ENCODE measurements at places on chromosomes 16 and 17.

- no peak for DNase-seq
Measured at GRCh38 chr16:61547626-61548025, 488.6 kb downstream of the CDH8 start.

DNA sequence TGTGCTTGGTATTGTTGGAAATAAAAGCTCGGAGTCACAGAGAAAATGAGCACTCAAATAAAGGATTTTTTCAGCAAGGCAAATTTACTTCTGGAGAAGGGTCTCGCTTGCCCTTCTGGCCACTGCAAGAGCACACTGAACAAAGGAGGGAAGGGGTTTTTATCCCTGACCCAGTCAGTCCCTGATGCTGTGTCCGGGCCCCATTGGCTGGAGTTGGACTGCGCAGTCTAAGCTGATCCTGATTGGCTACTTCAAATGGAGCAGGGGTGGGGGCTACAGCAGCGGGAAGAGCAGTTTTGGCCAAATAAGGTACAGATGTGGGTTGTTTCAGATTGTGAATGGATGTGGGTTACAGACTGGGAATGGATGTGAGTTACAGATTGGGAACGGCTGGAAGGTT is 4.3 kb upstream of the NLRP1 start:
- no peak for DNase-seq

DNA sequence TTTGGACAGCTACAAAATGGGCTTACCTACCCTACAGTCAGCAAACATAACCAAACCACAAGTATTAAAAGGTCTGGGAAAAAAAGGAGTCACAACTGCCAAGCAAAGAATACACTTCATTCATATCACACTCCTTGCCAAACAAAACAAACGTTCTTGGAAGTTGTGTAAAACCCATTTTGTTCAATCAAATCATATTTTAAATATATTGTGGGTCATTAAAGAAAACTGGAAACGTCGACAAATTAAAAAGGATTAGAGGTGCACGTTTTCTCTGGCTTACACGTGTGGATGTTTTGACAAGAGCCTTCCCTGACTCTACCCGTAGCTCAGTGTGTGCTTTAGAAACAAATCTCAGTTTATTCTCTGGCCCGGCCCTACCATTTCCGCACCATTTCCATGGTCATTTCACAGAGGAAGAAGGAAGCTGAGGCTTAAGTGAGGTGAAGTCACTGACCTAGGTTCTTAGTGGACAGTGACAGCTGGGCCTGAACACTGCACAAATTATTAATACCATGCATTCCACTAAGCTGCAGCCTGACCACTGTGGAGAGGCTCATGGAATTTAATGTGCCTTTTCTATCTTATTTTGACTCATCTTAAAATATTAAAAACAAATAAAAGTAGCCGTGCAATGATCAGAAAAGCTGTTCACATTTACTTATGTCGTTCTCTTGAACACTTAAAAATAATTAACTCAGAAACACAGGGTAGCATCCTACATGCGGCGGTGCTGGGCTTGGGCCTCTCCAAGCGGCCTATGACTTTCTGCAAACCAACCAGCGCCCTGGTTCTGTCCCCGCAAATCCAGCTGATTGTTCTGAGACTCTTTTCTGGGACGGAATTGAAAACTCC is 968 bp downstream of the CEP112 start:
- DNase-seq: no peak

- DNase-seq: peak; percentile 95
Measured at GRCh38 chr17:3667366-3668278, 756 bp downstream of the TAX1BP3 start.

DNA sequence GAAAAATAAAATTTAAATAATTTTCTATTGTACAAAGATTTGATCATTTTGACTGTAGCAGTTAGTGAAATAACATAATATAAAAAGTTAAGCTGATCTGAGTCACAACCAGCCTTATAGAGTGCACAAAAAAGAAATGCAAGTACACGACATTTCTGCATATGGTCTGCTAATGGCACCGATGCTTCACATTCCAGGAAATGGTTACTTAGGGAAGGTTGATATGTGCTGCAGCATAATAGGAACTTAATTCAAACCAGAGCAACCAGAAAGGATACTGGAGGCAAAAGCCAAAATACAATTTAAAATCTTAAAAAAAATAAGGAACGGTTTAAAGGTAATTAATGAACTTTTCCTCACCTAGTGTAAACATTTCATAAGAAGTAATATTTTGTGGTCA is 10.0 kb upstream of the CFDP1 start:
- no peak for DNase-seq

DNA sequence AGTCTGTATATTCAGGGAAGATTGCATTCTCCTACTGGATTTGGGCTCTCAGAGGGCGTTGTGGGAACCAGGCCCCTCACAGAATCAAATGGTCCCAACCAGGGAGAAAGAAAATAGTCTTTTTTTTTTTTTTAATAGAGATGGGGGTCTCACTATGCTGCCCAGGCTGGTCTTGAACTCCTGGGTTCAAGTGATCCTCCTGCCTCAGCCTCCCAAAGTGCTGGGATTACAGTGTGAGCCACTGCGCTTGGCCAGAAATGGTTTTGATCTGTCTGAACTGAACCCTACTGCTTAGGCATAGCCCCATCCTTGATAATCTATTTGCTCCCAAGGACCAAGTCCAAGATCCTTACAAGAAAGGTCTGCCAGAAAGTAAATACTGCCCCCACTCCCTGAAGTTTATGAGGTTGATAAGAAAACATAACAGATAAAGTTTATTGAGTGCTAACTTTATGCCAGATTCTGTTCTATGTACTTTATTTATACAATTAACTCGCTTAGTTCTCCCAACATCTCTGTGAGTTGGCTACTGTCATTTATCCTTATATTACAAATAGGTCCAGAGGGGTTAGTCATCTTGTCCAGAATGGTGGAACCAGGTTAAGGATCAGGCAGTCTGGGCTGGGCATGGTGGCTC is 13.5 kb downstream of the G6PC1 start:
- DNase-seq: no peak

GRCh38 chr16:61829631-61830030 is 206.6 kb downstream of the CDH8 start:
- DNase-seq: no peak

DNA sequence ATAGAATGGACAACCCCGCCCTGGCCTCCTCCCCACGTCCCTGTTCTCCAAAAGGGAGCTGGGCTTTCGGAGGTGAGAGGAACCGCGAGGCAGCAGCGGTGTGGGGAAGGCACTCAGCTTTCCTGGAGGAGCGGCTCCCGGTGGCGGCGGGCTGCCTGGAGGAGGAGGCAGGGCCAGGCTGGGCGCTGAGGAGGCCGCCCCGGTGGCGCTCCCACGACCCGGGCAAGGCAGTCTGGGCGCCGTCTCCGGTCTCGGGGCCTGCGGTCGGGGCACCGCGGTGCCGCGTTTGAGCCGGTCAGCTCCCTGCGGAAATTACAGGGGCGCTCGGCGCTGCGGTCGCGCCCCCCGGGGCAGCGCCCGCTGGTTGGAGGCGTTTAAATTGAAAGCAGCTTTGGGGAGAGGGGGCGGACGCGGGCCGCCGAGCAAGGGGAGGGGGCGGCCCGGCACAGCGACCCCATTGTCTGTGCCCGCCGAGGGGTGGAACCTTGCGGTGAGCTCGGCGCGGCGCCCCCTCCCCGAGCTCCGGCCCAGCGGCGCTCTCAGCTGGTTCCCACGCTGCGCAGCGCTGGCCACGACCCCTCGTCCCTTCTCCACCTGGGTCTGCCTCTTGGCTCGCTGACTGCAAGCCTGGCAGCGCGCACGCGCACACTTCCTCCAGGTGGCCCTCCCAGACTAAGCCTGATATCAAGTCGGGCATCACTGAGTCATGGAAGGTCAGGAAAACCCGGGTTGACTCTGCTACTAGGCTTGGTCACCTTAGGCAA is 58.7 kb upstream of the DLX4 start:
- DNase-seq: peak; percentile 93

DNA sequence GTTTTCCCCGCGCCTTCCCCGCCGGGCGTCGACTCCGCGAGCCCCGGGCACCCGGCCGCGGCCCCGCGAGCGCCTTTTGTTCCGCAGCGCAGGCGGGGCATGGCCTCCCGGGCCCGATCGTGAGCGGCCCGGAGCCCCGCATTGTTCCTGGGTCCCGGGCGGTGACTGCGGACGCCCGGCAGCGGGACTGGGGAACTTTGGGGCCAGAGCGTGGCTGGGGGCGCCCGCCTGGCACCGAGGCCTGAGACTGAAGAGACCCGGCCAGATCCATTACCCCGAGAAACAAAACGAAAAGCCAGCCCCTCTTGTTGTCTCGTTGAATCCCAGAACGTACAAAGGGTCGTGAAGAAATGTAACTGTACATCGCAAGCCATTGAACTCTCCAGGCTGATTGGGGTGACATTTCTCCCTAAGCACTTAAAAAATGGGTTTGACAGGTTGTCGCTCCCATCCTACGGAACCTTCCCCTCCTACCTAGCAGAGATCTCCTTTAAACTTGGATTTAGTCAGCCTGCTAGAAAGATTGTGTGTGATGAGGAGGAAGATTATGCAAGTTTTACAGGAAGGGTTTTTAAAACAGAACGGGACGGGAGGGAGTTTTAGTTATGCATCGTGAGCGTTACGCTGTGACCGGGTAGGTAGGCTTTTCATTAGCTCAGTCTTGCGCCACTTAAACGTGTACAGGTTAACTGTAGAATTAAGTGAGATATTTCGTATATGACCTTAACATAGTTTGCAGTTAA is 825 bp downstream of the METTL9 start:
- peak; percentile 48 for DNase-seq

DNA sequence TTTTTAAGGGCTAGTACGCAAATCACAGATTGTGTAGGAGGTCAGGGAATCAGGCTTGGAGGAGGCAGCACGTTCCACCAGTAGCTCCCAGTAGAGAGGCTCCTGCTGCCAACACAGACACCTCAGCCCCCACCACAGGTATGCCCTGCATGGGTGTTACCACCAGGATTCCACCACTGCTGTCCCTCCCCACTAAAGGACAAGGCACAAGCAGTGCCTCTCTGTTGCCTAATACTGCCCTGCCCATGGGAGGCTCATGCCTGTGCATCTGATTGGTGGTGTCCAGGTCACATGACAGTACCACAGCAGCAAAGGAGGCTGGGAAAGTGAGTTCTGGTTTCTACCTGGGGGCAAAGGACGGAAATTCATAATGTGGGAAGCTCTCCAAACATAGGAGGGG is 33.6 kb upstream of the CACNG4 start:
- DNase-seq: peak; percentile 41

DNA sequence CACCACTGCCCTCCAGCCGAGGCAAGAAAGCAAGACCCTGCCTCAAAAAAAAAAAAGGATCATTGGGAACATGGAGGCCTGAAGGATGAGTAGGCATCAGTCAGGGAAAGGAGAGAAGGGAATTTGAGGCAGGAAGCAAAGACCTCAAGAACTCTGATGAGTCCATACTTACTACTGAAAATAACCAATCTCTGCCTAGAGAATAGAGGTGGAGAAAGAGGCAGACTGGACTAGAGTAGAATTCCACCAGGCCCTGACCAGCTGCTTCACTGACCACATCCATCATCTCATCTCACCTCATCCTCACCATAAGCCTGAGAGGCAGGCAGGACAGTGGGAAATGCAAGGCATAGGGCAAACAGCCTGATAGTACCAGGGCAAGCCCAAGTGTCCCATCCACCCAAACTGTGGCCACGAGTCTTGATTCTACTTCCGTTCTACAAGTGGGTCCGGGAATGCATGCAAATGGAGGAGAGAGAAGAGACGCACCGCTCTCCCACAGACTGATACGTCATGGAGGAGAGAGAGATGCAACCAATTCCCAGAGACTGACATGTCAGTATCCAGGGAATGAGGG is 17.1 kb downstream of the ANKRD11 start:
- no peak for DNase-seq
